ENCODE measurements at places on chromosomes 4 and X.

GRCh38 chr4:101239665-101240064, 107.7 kb downstream of the PPP3CA start:
- no peak overlapping the region for H3K27ac ChIP-seq
- H3K4me1 ChIP-seq: peaks cover 11% of the 10 kb centered on the region
- no peak for DNase-seq
- H3K4me3 ChIP-seq: no peak overlapping the region
- no peaks in the 10 kb centered on the region for H3K27me3 ChIP-seq
- no peaks in the 10 kb centered on the region for H3K36me3 ChIP-seq

- no peak for DNase-seq
- peaks cover 21% of the 10 kb centered on the region for H3K4me1 ChIP-seq
- H3K27ac ChIP-seq: no peak overlapping the region
- no peaks in the 10 kb centered on the region for H3K36me3 ChIP-seq
Observed at GRCh38 chr4:109729117-109729717, 653 bp downstream of the PLA2G12A start.

- H3K36me3 ChIP-seq: no peaks in the 10 kb centered on the region
- H3K4me3 ChIP-seq: no peak overlapping the region
- no peaks in the 10 kb centered on the region for H3K27me3 ChIP-seq
- H3K27ac ChIP-seq: no peak overlapping the region
Observed at GRCh38 chrX:30212172-30212571, 3.2 kb upstream of the MAGEB2 start.

DNA sequence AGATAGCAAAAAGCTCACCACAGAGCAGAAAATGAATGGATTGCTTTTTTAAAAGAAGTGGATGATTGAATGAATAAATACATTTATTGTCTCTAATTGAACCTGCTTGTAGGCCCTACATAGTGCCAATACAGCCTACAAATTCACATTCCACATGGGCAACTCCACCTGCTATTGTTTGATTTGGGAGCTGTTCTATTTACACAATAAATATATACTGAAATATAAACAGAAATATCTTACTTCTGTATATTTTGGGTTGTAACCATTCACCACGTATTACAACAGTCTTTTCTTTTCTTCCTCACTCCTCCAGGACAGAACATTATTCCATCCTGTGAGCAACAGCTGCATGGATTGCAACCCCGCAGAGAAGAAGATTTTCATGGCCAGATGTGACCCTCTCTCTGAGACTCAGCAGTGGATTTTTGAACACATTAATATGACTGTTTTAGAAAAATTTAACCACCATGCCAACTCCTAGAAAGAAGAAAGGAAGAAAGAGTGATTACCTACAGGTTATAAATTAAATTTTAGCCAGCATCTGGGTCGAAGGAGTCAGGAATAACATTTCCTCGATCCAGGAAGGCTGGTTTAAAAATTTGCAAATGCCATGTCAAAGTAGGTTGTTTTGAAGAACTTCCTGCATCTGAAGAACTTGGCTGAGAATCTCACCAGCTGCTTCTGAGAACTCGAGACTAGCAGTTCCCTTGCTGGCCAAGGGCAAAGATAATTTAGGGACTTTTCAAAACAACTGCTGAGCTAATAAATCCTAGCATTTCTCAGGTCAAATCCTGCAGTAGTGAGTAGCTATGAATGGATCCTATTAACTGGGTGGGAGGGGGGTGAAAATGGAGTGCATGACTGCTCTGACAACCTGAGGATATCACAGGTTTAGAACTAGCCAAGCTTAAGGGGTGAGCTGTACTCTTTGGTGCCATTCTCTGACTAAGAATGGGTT, 128.7 kb upstream of the GALNT7 start:
- H3K27me3 ChIP-seq: no peaks in the 10 kb centered on the region
- peak overlapping the region; percentile 46 for H3K4me3 ChIP-seq
- H3K4me1 ChIP-seq: peaks cover 13% of the 10 kb centered on the region
- no peak for DNase-seq
